Cerebellar nuclear complex (tissue), 1 donor: ENCODE measurements at places on chromosomes 1 and 21.

DNA sequence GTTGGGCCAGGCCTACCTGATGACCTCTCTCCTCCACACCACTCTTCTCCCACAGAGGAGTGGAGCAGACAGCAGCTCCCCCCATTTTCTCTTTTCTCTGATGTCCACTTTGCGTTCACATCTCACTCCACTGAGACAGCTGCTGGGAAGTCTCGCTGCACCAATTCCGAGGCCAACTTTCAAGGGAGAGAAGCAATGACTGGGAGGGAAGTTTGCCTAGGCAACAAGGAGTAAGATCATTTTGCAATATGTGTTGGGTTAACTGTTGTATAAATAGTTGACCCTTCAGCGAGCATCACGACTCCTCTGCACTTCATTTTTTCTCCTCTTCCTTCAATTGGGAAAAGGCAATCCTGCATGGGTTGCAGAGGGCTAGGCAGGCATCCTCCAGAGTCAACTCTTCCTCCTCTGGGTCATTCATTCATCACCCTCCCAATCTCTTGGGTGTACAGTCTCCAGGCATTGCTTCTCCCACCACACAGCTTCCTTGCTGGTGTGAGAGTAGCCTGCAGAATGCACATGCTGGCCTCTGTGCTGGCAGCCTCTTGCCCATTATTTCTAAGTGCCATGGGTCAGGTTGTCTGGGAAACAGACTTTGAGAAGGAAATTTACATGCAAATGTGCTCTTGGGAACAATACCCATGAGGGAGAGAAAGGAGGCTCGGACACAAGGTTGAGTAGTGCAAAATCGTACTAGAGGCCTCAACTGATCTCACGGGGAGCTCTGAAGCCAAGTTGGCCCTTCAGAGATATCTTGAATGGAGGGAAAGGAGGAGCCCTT is 75.8 kb upstream of the BCAR3 start:
- no peak for DNase-seq

GRCh38 chr1:18534810-18535205 is 54.1 kb downstream of the KLHDC7A start:
- no peak for DNase-seq

GRCh38 chr1:245058882-245059281 is 95.9 kb upstream of the KIF26B start:
- no peak for DNase-seq

- DNase-seq = no peak
Measured at GRCh38 chr1:156001662-156002171, 19.0 kb downstream of the SSR2 start.

- DNase-seq = no peak
Measured at GRCh38 chr1:30198795-30199403, 524.5 kb downstream of the MATN1 start.

DNA sequence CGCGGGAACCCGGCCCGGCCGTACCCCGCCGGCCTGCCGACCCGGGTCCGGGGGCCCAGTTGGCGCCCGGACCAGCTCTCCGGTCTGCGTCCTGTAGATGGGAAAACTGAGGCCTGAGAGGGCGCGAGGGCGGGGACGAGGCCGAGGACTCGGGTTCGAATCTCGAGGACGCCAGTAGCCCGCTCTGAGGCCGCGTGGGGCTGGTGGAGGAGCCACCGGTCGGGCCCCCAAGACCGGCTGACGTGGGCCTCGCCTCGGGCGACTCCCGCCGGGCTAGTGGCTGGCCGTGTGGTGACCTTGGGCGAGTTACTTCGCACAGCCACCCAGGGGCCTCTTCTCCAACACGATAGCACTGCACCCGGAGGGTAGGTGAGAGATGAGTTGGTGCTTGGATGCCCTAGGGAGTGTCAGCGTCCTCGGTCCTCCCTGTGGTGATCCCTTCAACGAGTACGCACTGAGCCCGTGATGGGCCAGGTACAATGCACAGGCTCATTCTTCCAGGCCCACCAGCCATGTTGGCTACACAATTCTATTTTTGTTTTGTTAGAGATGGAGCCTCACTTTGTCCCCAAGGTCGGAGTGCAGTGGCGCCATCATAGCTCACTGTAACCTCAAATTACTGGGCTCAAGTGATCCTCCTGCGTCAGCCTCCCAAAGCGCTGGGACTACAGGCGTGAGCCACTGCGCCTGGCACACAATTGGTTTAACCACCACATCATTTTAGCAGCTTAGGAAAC is 404 bp upstream of the SCMH1 start:
- DNase-seq = no peak

GRCh38 chr1:192581131-192581927 is 5.8 kb downstream of the RGS1 start:
- no peak for DNase-seq

DNA sequence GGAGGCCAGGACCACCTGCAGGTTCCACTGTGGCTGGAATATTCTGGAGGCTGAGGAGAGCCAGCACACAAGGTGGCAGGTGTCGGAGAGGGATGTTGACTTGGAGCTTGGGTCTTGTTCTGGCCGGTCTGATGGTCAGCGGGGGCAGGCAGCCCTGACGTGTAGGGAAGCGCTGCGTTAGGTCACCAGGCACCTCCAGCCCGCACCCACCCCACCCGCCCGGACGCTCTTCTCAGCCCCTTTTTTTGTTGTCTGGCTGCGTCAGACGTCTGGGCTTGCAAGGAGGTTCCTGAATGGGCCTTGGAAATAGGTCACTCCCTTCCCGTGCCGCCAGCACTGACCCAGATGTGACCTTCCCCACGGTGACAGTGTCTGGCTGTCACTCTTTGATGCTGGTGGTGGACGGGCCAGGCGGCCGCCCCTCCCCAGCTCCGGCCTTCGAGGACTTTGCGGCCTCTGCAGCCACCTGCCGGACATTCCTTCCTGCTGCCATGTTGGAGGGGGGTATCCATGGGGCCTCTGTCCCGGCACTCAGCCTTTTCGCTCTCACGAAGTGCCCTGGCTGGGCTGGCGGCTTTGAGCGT is 30.1 kb downstream of the SPSB1 start:
- DNase-seq = no peak

- DNase-seq = no peak
Measured at GRCh38 chr1:51957618-51958017, 32.9 kb downstream of the RAB3B start.

DNA sequence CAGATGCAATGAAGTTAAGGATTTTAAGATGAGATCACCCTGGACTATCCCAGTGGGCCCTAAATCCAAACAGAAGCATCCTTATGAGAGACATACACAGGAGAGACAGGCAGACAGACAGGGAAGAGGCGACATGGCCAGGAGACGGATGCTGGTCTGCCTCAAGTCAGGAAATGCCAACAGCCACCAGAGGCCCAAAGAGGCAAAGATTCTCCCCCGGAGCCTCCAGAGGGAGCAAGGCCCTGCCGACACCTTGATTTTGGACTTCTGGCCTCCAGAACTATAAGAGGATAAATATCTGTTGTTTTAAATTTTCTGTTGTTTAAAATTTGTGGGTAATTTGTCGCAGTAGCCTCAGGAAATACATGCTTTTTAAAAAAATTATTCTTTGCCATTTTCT is 116.4 kb downstream of the GLIS1 start:
- no peak for DNase-seq

GRCh38 chr21:28615276-28615675 is 377.4 kb downstream of the LTN1 start:
- DNase-seq = no peak

GRCh38 chr21:19648391-19648790 is 1244.8 kb upstream of the TMPRSS15 start:
- no peak for DNase-seq

DNA sequence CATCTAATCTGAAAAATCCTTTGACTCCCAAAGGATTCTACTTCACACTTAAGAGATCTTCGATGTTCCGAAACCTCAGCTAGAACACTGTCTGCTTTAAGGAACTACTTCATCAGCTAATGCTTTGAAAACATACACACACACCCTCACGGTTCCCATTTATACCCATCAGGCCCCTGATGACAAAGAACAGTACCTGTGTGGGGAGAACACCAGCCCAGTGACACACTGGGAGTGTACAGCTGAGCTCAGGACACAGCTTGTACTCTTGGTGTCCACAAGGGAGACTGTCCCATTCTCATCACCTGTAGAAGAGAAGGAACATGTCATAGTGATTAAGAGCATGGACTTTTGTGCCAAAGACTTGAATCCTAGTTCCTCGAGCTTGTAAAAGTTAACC is 6.6 kb downstream of the WDR77 start:
- DNase-seq = no peak

GRCh38 chr1:43349594-43350306 is 9.0 kb upstream of the CDC20 start:
- no peak for DNase-seq

- no peak for DNase-seq
Measured at GRCh38 chr1:169867012-169867675, 26.6 kb downstream of the SCYL3 start.

DNA sequence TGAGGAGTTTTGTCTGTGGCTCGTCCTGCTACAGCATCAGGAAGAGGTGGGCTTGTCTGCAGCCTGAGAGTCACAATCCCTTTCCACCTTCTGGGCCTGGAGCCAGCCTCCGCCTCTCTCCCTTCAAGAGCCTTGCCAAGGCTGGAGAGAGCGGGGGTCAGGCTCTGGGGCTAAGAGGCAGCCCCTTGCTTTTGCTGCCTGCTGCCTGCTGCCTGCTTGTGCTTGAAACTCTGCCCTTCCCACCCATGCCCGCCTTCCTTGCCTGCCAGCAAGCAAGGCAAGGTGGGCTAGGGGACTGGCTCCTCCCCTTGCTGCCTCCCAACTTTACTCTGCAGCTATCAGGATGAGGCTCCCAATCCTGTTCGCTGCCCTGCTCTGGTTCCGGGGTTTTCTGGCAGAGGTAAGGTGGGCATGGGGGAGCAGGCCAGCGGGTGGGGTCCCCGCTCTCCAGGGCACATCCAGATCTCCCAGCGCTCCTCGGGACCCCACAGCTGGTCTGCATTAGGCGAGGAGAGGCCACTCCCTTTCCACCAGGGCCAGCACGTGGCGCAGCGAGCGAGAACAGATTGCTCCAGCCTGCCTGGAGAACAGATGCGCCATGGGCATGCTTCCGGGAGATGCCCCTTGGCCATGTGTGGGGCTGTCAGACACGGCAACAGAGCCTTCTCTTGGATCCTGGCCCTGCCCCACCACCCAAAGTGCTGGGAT is 7.5 kb upstream of the PTPN7 start:
- no peak for DNase-seq

GRCh38 chr1:81758181-81758580 is 42.6 kb upstream of the ADGRL2 start:
- no peak for DNase-seq

- peak; percentile 37 for DNase-seq
Measured at GRCh38 chr1:160251687-160252526, 10.4 kb downstream of the DCAF8 start.

DNA sequence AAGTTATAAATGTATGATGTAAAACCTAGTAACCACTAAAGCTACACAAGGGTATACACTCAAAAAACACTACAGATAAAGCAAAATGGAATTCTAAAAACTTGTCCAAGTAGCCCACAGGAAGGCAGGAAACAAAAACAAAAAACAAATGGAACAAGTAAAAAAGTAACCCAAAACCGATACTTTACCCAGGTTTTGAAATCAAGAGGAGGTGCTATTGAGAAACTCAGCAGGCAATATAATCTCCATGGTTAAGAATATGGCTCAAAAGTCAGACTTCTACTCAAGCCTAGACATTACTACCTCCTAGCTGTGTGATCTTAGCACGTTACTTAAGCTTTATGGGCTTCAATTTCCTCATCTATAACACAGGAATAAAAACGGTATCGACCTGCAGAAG is 13.3 kb downstream of the RBBP5 start:
- DNase-seq = no peak

GRCh38 chr1:156639601-156640101 is 2.3 kb upstream of the BCAN start:
- no peak for DNase-seq

DNA sequence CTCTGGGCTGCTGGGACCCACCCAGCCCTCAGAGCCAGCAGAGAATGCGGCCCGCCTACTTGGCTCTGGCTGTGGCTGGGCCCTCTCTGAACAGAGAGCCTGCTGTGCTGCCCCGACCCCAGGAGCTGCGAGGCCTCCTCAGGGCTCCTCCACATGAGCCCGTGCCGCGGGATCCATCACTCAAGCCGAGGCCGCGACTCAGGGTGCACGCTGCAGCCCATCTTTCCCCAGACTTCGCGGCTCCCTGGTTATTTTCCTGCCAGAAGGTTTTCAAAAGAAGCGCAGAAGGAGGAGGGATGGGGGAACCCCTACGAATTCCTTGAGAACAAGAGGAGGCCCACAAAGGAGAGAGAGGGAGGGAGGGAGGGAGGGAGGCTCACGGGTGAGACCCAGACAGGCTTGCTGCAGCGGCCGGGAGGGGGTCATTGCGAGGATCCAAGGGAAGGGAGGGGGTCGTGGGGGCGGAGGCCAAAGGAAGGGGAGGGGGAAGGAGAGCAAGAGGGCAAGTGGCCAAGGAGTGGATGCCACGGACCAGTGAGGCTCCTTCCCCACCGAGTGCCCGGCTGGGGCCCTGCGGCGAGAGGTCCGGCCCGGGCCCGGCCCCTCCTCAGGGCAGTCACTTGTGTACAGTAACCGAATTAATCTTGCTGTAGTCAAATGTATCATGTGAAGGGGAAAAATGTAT is 146.8 kb downstream of the CASZ1 start:
- no peak for DNase-seq
